ENCODE measurements at places on chromosomes 12 and 14. TPM values are rescaled to one million over a fixed set of nuclear protein-coding genes. Genes with fewer than 3 reads are reported as not detected.

- DNase-seq, result peak; percentile 32
Observed at GRCh38 chr12:57613427-57614109, 2.3 kb downstream of the ARHGEF25 start.

DNA sequence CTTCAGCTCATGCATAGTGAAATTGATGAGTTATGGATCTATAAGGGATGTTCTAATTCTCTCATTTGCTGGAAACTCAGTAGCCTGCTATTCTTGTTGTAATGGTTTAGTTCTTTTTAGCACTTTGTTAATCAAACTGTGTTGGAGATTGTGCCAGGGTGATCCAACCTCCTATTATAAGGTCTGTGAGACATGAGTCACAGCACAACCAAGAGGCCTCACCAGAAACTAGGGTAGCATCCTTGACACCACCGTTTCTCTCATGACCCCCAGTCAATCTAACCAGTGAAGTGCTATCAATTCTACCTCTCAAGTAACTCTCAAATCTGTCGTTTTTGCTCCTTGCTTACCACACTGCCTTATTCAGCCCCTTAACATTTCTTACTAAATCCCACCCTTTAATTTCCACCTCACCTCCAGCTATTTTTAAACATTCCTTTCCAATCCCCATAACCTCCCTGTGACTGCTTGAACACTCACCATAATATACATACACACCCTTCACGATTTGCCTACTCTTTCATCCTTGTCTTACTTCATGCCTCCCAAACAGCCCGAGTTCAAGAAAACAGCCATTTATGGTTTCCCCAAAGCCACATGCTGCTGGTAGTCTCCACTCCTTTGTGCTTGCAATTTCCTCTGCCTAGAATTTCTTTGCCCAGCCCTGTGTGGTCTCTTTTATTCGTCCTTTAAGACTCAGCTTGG lies 53.9 kb upstream of the NUDT4 start:
- DNase-seq, result no peak

DNA sequence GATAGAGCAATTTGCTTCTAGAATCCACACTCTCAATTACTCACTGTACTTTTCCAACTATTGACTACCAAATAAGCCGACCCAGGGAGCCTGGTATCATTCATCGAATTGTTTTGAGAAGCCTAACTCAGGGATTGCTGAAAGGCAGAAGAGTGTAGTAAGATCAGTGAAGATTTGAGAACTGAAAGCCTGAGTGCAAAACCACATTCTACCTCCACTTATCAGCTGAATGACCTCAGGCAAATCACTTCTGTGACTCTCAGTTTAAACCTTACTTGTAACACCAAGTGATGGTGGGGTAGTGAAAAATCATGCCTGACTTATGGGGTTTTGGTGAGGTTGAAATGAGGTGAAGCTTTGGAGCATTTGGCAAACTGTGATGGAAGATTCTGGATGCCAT lies 126.1 kb upstream of the MAX start:
- no peak for DNase-seq

GRCh38 chr12:52334185-52334584 lies 13.0 kb upstream of the KRT83 start:
- no peak for DNase-seq

DNA sequence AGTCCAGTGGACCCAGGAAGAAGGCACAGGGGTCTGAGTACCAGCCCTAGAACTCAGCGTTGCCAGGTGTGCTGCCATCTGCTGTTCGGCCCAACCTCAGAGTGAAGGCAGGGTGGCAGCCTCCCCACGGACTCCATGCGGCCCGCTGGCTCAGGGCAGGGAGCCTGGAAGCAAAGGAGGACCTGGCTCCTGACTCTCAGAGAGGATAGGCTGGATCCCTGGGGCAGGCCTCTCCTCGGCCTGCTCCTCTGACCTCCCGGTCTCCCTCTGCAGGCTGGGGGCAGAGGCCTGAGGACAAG lies 10.1 kb downstream of the MCRS1 start:
- DNase-seq, result no peak

DNA sequence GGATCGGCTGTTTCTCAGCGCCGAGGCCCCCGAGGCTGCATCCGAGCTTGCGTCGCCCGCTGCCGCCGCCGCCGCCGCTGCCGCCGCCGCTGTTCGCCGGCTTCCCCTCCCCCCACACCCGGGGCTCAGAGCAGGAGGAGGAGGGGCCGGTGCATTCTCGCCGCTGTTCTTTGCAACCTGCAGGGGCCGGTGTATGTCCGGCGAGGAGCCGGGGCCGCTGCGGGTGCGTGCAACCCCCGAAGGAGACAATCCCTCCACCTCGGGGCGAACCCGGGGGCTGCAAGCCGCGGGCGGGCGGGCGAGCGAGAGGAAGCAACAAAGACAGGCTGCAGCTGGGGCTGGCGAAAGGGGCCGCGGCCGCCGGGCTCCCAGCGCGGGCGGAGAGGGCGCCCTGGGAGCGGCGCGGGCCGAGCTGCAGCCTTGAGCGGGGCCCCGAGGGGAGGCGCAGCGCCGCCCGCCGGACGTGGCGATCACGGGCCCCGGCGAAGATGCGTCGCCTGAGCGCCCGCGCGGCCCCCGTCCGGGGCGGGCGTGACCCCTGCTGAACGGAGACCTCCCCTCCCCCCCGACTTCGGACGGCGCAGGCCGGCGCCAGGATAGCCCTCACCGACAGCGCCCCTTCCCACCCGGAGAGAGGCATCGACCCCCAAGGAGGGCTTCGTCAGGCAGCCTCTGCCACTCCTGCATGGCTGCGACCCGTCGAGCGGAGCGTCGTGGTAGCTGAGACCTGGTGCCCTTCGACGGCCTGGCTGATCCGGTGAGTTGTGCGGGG lies 702 bp downstream of the FAM222A start:
- DNase-seq, result peak; percentile 87

Gene TSPAN11
- 4.1 TPM for total RNA-seq

Gene ACSM4
- total RNA-seq, result not detected

Gene PCED1B
- total RNA-seq, result 1.3 TPM
